ENCODE measurements at places on chromosomes 4 and X.

GRCh38 chr4:127917151-127917550, 36.5 kb downstream of the PLK4 start:
- no peak for DNase-seq

- no peak for DNase-seq
Observed at GRCh38 chr4:92303621-92304027, at the start of gene GRID2. Gene GRID2, plus strand, starts transcription at chr4:92303966.

GRCh38 chrX:136260776-136261175, 9.6 kb upstream of the MAP7D3 start:
- DNase-seq = no peak

DNA sequence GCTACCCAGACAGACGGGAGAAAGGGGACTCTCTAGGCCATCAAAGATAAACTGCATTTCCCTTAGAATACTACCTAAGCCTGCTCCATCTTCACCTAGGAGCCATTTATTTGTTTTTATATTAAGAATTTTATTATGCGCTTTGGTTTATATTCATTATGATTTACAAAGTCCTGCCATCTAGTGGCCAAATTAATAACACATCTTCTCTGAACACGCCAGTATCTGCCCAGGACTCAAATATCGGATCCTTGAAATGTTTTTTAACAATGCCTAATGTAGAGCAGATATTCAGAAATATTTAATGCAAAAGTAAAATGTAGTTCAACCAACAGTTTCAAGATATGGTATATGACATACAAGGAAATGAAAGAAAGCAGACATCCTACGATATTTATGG, 20.8 kb upstream of the PRPS2 start:
- DNase-seq = no peak

DNA sequence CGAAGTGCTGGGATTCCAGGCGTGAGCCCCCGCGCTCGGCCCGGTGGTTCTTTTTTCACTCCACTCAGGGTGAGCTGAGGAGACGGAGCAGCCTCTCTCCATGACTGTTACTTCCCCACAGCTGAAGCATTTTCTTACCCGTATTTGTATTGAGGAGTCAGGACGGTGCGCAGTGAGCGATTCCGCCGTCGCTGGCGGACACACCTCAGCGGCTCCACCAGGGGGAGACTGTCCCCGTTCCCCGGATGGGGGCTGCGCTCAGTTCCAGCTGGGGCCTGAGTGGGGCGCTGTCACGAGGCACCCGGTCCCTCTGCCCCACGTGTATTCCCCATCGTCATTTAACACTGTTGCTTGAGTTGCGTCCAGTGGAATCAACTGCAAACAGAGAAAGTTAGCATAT, 844.0 kb upstream of the FRG1 start:
- no peak for DNase-seq

- DNase-seq = no peak
Observed at GRCh38 chr4:107366016-107366735, 330.1 kb upstream of the DKK2 start.

DNA sequence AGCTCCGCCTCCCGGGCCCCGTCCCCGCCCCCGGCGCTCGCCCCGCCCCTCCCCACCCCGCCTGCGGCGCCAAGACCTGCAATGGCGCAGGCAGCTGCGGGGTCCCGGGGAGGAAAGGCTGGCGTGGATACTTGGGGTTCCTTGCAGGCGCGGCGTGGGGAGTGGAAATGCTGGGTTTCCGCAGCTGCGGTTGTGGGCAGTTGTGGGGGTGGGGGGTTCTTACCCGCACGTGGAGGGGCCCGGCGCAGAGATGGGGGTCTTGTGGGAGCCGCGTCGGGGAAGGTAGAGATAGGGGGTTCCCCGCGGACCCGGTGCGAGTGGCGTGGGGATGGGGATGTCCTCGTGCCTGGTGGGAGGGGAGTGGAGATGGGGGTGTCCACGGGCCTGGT, 680 bp upstream of the ASMTL start:
- no peak for DNase-seq

DNA sequence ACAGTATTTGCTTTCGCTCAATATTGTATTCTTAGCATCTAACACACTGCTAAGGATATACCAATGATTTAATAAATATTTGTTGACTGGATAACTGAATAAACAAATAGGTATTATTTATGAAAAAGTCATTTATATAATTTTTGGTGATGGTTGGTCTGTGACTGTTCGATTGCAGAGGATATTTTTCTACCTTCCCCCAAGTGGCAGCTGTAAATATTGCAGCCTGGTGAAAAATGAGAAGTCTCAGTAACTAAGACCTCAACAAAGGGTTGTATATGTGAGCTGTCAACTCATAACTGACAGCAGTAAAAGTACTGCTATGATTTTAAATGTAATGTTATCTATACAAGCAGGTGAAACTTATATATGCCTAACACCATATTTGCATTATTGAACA, 36.0 kb downstream of the HTR2C start:
- DNase-seq = no peak

DNA sequence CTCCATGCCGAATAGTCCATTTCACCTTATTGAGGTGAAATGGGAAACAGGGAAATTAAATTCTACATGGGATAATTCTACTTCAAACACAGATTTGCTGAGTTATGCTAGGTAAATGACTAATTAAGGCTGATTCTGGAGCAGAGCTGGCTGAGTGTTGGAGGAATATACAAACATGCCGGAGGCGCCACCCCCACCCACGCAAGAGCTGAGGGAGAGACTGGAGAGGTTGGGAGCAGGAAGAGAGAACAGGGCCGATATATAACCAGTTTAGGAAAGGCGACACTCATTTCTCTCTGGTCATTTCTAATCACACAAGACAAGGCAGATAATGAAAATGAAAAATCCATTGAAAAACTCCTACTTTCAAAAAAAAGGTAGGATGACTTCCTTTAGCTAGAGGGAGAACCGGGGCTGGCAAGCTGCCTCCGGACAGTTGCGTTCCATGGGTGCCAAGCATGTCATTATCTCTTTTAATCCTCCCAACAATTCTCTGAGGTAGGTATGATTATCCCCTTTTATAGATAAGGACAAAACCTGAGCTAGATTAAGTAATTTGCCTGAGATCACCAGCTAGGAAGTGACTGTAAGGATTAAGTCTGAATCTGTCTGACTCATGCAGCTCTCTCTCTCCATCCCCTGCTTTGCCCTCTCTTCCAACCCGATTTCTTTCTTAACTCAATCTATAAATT, 27.6 kb upstream of the CFAP299 start:
- no peak for DNase-seq

- no peak for DNase-seq
Observed at GRCh38 chr4:1660948-1661677, 23.0 kb downstream of the FAM53A start.

- no peak for DNase-seq
Observed at GRCh38 chr4:19381068-19381467, 870.6 kb upstream of the SLIT2 start.

- no peak for DNase-seq
Observed at GRCh38 chr4:168666531-168666930, 169.7 kb downstream of the PALLD start.

DNA sequence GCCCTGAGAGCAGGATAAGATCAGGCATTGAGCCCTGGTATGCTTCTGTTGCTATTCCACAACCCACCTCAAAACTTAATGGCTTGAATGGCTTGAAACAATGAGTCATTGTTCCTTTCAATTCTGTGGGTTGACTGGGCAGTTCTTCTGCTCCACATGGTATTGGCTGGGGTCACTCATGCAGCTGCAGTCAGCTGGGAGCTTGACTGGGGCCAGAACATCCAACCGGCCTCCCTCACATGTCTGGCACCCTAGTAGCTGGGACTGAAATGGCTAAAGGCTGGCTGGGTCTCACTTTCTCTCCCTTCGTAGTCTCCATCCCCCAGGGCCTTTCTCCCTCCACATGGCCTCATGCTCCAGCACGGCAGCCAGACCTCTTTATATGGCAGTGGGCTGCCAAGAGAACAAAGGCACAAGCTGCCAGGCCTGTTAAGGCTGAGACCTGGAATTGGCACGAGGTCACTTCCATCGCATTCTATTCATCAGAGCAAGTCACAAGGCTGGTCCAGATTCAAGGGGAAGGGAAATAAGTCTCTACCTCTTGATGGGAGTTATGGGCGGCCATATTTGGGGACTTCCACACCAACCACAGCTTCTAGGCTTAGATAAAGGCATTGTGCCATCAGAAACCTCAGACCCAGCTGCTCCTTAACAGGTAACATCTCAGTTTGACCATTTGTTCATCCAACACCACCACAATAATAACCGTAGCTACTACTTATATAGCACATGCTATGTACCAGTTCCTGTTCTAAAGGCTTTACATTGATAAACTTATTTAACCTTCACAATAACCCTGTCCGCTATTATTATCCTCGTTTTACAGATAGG, 159.7 kb upstream of the ATP6AP2 start:
- peak; percentile 13 for DNase-seq

DNA sequence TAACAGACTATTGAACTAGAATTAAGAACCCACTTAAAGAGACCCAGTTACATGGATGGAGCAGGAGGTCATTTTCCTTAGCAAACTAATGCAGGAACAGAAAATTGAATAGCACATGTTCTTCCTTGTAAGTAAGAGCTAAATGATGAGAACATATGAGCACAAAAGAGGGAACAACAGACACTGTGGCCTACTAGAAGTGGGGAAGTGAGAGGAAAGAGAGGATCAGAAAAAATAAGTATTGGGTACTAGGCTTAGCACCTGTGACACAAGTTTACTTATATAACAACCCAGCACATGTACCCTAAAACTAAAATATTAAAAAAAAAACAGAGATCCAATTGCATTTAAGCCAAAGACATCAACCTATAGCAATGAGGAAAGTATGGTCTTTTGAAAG, 26.2 kb downstream of the ARAP2 start:
- no peak for DNase-seq

- DNase-seq = no peak
Observed at GRCh38 chr4:105277702-105278101, 131.0 kb downstream of the TET2 start.

- DNase-seq = no peak
Observed at GRCh38 chr4:87489678-87490077, 39.5 kb downstream of the SPARCL1 start.

DNA sequence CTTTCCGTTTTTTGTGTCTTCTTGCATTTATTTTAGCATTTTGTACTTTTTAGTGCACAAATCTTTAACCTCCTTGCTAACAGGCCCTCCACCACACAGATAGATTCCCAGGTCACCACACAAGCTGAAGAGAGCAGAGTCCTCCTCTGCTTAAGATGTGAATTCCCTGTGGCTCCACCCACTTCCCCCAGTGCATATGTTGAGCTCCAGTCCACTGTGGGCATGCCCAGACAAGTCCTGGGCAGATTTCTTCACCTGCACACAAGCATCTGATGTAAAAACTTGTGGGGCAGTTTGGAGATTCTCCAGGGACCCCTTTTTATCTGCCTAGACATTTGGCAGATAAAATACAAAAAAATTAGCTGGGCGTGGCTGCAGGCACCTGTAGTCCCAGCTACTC, 19.8 kb upstream of the PASD1 start:
- peak; percentile 73 for DNase-seq

DNA sequence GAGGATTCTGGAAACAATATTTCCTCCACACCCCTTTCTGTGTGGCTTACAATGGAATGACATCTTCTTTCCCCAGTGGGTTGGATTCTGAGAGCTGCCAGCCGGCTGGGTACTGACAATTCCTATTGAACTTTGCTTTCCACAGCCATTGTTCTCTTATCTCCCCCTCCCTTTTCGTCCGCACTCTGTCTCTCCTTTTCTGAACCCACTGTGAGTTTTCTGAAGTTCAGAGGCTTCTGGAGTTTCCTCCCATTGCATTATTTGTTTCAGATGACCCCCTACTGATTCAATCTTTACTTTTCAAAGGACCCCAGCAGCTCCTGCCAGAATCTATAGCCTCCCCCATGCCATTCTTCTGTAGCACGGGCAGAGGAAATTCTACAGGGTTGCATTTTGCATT, 10.4 kb downstream of the SMPX start:
- no peak for DNase-seq

- no peak for DNase-seq
Observed at GRCh38 chr4:86403575-86403974, 43.7 kb upstream of the MAPK10 start.

- no peak for DNase-seq
Observed at GRCh38 chr4:95021099-95021498, 263.3 kb downstream of the BMPR1B start.

- no peak for DNase-seq
Observed at GRCh38 chrX:102546828-102547493, 30.4 kb upstream of the TMSB15A start.

DNA sequence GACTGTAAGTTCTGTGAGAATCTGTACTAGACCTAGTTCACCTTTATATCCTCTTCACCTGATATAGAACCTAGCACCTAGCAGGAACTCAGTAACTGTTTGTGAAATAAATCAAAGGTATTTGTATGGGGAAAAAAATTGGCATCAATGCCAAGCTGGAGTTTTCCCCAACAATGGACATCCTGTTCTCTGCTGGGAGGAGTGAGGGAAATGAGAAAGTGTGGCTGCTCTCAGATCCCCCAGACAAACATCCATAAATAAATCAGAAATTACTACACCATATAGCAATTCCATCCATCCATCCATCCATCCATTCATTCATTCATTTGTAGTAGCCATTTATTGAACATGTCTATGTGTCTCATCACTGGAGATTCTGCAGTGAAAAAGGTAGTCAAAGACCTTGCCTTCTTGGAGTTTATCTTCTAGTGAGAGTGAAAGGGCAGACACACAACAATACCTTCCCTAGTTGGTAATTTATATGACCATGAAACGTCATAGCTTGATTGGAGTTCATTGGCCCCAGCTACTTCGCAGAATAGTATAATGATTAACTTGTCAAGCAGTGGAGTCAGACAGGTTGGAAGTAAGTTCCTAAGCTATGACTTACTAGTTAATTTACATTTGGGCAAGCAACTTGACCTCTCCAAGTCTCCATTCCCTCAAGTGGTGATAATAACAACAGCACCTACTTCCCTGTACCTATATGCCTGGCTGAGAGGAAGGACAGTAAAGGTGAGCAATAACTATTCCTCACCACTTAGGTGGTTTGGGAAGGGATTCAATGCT, 98.7 kb upstream of the KIT start:
- no peak for DNase-seq

- no peak for DNase-seq
Observed at GRCh38 chr4:128661479-128661878, 148.0 kb upstream of the JADE1 start.

GRCh38 chrX:154097003-154097588, 421 bp downstream of the MECP2 start:
- DNase-seq = peak; percentile 58

- no peak for DNase-seq
Observed at GRCh38 chrX:22445880-22446279, 173.2 kb downstream of the CBLL2 start.

Data from HepG2 (cell line).